LNCaP clone FGC (cell line): ENCODE measurements at places on chromosomes 2 and 18.

DNA sequence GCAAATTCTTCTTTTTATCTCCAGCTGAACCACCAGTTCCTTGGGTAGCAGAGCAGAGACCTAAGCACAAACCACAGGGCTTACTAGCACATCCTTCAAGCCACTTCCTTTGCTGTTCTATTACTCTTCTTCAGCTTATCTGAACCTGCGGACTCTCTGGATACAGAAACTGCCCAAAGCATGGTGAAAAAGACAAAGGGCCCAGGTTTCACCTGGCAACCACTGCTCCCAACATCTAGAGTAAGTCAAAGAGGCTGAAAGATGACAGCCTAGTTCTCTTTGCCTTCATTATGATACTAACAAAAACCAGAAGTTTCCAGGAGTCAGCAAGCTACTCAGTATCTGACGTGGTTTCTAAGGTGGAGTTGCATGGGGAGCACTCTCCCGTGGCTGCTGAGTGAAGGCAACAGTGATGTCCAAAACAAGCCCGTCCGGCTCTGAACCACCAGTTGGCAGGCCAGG lies 43.4 kb downstream of the KANSL3 start:
- DNase-seq = no peak

- DNase-seq = no peak
Observed at GRCh38 chr2:85901155-85901554, 12.4 kb upstream of the ST3GAL5 start.

GRCh38 chr18:61651880-61652268 lies 240.9 kb downstream of the RNF152 start:
- peak; percentile 63 for DNase-seq

GRCh38 chr2:176967911-176968450 lies 244.6 kb upstream of the HNRNPA3 start:
- DNase-seq = no peak

- DNase-seq = no peak
Observed at GRCh38 chr2:60067006-60067405, 486.4 kb downstream of the BCL11A start.

DNA sequence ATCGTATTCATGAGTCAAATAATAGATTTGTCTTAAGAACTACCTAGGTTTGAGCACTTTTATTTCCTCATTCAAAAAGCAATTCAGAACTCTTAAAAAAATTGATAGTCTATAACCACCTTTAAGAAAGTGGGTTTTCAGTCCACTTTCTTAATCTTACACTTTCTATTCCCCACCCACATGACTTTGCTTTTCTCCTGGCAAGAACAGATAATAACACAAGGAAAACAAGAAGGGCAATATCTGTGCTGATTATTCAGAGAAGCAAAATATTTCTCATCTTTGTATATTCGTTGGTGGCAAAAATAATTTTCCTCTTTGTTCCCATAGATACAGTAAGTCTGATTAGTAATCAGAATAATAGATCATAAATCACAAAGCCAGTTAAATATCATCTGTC lies 130.6 kb upstream of the DNAJC10 start:
- no peak for DNase-seq

DNA sequence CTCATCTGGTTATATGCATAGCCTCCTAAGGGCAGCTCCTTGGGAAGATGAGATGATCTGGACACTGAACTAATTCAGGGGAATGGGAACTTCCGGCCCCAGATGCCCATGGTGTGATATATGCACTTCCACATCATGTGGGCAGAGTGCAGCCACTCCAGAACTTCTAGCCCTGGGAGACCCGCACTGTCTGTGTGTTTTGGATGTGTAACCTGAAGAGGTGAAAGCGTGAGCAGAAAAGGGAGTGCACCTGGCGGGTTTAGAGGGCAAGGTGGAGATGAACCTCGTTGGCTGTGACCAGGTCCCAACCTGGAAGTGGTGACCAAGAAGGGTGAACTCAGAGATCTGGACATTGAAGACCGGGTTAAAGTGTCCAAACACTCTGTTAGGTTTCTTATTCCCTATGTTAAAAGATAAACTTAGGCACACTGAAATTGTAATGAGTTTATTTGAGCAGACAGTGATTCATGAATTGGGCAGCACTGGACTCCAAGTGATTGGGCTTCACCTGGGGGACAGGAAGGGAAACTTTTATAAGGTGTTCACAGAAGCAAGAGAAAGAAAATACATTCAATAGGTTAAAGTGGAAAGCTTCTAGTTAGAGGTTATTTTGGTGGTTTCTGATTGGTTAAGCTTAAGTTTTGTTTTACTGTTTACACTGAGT lies 296.2 kb upstream of the SKOR2 start:
- no peak for DNase-seq

- DNase-seq = no peak
Observed at GRCh38 chr2:176612736-176613135, 343.5 kb downstream of the MTX2 start.

DNA sequence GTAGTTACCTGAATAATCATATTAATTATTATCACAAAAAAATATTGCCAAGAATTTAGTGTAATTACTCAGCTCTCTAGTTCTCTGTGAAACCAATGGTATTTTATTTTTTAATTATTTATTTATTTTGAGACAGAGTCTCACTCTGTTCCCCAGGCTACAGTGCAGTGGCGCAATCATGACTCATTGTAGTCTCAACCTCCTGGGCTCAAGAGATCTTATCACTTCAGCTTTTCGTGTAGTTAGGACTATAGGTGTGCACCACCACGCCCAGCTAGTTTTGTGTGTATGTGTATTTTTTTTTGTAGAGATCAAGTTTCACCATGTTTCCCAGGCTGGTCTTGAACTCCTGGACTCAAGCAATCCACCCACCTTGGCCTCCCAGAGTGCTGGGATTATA lies 440.4 kb upstream of the CDH20 start:
- no peak for DNase-seq

DNA sequence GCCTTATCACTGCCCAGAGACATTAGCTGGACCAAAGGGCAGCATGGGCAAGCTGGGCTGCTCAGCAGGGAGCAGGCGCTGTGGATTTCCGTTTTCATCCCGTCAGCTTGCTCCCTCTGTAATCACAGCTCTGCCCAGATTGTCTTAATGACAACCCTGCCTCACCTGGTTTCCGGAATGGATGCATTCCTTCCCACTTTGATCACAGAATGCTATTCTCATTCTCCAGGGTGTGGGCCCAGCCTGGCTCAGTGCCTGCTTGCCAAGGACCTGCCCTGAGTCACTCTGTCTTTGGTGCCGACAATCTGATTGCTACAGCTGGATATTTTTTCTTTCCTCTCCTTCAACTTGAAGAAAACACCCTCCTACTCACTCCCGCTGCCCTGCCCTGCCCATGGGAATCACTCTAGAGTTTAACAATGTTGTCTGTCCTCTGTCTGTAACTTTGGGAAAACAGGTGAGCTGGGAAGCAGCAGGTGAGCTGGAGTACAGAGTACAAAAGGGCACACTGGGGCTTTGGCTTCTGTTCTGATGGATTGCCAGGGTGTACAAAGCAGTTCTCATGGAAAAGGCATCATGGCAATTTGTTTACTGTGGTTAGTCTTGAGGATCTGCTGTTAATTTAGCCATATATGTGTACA lies 27.2 kb upstream of the FAM136A start:
- DNase-seq = no peak

- DNase-seq = peak; percentile 28
Observed at GRCh38 chr2:85481818-85482777, 56.9 kb upstream of the MAT2A start.
